ENCODE measurements at places on chromosomes 6 and 20.
A peak's percentile ranks its signal among the peaks of the same experiment; 100 is the strongest.

GRCh38 chr20:50977066-50978021 is 18.7 kb downstream of the MOCS3 start:
- DNase-seq = no peak

DNA sequence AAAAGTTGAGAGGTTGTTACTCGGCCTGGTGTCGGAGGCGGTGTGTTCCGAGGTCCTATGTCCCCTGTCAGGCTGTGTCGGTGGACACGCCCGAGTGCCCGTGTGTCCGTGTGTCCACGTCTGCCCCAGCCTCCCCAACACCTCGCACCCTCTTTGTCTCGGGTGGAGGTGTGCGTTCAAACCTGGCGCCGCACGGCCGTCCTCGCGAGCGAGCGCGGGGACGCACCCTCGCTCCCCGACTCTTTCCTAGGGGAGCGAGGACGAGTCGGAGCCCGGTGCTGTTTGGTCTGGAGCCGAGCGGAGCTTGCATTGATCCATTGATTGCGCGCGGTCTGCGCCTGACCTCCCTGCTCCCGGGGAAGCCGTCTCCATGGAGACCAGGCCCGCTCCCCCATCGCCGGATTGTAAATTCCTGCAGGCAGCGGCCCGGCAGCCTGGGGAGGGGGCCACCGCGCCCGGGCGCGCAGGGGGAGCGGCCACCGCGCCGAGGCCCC is 411 bp upstream of the SCUBE3 start:
- no peak for DNase-seq

- DNase-seq = no peak
Observed at GRCh38 chr6:138569970-138570724, 70.9 kb upstream of the NHSL1 start.

- DNase-seq = no peak
Observed at GRCh38 chr6:137846274-137846673, 20.8 kb upstream of the TNFAIP3 start.

DNA sequence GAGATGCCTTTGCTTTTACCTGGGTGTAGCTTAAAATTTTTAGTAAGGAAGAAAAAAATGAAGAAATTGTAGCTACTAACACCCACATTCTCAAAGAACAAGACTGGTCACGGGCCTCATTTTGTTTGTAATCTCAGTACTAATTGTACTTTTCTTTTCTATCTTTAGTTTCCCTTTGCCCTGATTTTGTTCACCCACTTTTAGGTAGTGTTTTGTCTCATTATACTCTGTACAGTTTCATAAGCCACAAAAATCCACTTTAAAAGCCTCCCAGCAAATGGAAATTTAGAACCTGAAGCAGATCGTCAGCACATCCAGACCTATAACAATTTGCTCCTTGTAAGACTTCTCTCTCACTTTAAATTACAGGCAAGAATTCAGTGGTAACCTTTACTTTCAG is 43.3 kb downstream of the TP53INP2 start:
- DNase-seq = no peak

- DNase-seq = no peak
Observed at GRCh38 chr6:115443825-115444478, 616.7 kb downstream of the FRK start.

DNA sequence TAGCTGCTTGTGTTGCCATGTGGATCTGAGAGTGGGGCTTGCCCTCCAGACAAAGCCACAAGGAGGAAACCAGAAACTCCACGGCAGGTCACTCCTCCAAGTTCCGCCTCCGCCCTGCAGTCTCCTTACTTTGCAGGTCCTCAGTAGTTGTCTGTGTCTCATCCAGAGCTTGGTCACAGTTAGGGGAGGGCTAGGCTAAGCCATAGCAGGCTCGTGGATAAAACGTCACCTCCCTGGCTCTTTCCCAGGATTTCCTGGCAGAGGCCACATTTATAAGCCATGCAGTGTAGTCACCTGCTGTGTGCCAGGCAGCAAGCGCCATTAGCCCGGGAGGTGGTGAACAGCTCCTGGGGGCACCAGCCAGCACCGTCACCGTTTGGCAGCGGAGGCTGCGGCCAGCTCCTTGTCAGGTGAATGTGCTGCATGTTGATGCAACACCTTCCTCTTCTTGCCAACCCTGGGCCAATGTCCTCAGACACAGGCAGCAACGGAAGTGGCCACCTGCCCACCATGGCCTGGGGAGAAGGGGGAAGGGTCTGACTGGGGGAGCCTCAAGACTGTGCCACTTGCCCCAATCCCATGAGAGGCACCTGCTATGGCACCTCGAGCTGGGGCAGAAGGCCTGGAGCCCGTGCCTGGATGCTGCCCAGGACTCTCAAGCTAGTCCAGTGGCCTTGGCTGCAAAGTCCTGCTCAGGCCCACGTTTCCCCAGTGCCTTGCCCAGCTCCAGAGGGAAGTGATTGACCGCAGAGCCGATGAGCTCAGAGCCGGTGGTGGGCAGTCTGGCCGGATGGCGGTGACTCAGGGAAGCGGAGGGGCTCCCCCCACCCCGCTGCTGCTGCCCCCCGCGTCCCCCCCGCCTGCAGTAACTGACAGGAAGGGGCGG is 39.0 kb upstream of the SLCO4A1 start:
- DNase-seq = peak; percentile 41

- DNase-seq = no peak
Observed at GRCh38 chr6:16564436-16564835, 196.8 kb downstream of the ATXN1 start.

GRCh38 chr6:125570526-125570925 is 178.9 kb upstream of the HEY2 start:
- DNase-seq = no peak

GRCh38 chr6:10140824-10141223 is 274.1 kb downstream of the TFAP2A start:
- DNase-seq = no peak

DNA sequence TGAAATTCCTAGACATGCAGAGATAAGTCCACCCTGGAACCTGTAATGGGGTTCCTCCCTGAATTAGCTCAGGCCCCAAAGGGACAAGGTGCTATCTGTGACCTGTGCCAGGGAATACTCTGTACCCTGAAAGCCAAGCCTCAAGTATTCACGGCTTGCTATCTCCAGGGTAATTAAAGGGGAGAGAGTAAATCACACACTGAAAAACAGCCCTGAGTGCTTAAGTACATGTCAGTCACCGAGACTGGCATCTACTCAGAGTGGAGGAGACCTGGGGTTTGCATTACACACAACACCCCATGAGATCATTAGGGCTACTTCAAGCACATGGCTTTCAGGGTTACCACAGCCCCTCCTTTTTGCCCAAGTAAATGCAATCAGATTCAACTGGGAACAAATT is 188.1 kb downstream of the CD83 start:
- no peak for DNase-seq

DNA sequence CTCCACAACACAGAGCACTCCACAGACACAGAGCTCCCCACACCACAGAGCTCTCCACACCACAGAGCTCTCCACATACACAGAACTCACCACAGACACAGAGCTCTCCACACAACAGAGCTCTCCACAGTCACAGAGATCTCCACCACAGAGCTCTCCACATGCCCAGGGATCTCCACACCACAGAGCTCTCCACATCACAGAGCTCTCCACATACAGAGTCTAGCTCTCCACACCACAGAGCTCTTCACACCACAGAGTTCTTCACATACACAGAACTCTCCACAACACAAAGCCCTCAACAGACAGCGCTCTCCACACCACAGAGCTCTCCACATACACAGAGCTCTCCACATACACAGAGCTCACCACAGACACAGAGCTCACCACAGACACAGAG is 55.3 kb downstream of the ERMARD start:
- peak; percentile 9 for DNase-seq

DNA sequence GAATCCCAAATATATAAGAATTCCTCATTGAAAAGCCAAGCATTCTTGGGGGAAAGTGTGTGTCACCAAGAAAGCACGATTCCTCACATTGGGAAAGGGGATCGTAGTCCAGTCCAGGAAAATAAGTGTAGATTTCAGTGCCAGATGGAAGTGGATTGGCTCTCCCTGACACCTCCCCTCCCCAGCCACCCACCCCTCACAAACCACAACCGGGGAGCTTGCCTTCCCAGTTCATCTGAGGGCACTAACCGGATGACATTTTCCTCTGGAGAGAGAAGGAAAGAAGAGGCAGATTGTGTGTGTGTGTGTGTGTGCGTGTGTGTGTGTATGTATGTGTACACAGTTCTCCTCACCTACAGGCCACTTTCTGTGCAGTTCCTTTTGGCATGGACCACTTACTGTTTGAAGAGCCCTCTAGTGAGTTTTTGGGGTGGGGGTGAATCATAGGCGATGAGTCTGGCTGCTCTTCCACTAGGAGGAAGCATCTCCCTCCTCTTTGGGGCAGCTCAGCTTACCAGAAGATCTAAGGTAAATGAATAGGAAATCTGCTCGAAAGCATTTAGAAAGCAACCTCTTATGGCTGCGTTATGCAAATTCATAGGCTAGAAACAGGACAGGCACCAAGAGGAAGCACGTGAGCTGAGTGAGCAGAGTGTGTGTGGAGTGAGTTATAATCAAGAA is 20.8 kb downstream of the DAAM2 start:
- no peak for DNase-seq

- no peak for DNase-seq
Observed at GRCh38 chr6:42051268-42051653, 937 bp downstream of the TAF8 start.

DNA sequence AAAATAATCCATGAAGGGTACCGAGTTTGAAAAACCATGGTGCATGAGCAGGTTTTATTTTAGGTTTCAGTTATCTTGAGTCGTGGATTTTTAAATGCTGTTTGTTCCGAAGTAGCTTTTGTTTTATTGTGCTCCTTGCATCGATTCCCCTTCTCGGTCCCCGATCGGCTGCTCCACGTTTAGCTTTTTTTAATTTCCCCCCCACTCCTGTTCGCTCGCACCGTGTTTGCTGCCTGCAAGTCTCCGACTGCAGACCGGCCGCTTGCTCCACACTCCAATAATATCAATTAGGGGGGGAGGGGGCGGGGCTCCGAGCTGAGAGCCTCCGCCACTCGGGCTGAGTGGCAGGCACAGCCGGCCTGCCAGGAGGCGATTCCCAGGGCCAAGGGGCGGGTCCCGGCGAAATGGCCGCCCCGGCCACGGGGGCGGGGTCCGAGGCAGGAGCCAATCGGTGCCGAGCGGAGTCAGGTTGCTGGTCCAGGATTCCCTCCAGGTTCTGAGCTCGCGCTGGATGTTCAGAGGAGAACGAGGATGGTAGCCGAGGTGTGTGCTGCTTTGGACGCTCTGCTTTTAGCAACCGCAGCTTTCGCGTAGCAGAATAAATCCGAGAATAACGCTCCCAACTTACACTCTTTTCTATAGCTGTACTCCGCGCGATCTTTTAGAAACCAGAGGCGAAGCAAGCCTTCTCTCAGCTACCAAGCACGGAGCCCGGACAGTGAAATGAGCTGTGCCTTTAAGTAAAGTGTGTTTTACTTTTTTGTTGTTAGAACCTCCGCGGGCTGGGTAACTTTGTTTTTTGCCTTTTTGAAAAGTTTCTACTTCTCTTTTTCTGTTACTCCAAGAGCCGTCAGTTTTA is at the start of gene EPHA7:
TSS of gene EPHA7 (minus strand) at position 256 of the 859 bp plus-strand sequence. CDS start at position 38, 218 bp downstream.
- peak; percentile 3 for DNase-seq

- no peak for DNase-seq
Observed at GRCh38 chr6:115896538-115897129, 164.1 kb downstream of the FRK start.
